ENCODE measurements at places on chromosomes 7 and 10.
A peak's percentile ranks its signal among the peaks of the same experiment; 100 is the strongest.

- no peak for DNase-seq
These were observed at the start of gene ADAM12 for GRCh38 chr10:126387931-126388911. TSS of gene ADAM12 (minus strand) at chr10:126388477. CDS start at chr10:126388145, 332 bp downstream.

DNA sequence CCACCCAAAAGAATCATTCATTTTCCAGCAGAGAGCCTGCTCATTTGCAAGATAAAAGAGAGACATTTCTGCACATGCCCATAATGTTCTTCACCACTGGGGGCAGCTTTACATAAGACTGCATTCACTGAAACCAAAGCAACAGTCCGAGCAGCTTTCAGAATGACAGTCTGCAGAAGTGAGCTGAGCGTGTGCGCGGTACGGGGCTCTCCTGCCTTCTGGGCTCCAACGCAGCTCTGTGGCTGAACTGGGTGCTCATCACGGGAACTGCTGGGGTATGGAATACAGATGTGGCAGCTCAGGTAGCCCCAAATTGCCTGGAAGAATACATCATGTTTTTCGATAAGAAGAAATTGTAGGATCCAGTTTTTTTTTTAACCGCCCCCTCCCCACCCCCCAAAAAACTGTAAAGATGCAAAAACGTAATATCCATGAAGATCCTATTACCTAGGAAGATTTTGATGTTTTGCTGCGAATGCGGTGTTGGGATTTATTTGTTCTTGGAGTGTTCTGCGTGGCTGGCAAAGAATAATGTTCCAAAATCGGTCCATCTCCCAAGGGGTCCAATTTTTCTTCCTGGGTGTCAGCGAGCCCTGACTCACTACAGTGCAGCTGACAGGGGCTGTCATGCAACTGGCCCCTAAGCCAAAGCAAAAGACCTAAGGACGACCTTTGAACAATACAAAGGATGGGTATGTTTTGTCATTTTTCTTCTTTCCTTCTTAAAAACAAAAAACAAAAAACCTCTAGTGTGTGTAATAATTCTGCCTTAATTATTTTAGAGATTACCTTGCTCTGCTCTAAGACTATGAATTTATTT is at the start of gene LRRTM3:
Gene LRRTM3, plus strand, starts transcription at position 141 of the 820 bp plus-strand sequence.
- no peak for DNase-seq

DNA sequence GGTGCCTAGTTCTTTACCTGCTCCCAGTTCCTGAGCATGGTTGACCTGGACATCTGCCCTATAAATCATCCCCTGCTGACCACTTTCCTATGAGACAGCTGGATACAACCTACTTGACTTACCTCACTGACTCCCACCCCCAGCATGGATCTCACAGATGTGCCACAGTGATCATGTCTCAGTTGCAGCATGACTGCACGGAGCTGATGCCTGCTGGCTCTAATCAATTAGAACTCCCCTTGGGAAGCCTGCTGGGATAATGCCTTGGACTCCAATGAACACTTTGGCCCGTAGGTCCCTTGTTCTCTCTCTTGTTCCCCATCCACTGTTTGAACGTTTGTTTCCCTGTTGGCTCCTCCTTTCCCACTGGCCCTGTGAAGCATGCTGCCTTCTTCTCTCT is 271.2 kb upstream of the IGFBP3 start:
- DNase-seq: no peak

- no peak for DNase-seq
These were observed 3.1 kb downstream of the HPS6 start for GRCh38 chr10:102068216-102068615.

GRCh38 chr10:29895456-29895855 is 163.9 kb downstream of the JCAD start:
- no peak for DNase-seq

- DNase-seq: no peak
These were observed 649.4 kb downstream of the SUGCT start for GRCh38 chr7:40784176-40784575.

GRCh38 chr10:19931894-19932590 is 115.8 kb downstream of the PLXDC2 start:
- no peak for DNase-seq

GRCh38 chr10:64067009-64067606 is 545.9 kb downstream of the REEP3 start:
- DNase-seq: no peak

DNA sequence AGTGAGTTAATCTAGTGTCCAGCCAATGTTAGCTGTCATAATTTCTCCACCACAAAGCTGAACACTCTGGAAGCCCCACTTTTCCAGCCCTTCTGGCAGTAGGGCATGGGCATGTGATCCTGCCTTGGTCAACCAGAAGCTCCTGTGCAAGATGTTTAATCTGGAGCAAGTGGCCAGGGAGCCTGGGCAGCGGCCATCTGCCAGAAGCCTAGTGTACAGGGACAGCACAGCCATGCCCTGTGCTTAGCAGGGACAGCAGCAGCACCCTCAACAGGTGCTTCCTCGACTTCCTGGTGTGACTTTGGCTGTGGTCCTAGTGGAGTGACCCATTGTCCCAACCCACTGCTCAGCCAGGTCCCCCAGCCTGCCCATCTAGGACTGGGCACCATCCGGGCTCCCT is 10.3 kb downstream of the RBP3 start:
- no peak for DNase-seq

GRCh38 chr7:149620961-149621360 is 123.4 kb upstream of the ZNF746 start:
- DNase-seq: no peak

DNA sequence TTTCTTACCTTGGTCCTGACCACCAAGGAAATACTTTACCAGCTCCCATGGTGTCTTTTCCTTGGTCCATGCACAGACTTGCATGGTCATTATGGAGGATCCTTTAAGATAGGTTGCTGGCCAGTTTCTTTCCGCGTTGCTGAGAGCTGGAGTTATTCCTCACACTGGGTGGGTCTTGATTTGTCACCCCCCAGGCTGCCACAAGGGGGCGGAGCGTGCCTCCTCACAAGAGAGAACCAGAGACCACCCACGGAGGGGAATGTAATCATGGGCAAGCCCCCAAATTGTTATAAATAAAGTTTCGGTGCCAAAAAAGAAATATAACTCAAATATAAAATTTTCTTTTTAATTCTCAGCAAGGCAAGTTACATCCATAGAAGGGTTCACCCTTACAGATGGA is 10.5 kb upstream of the TRIM24 start:
- DNase-seq: no peak

GRCh38 chr10:102721954-102722353 is 7.5 kb downstream of the SFXN2 start:
- no peak for DNase-seq

- DNase-seq: peak; percentile 90
These were observed 42.8 kb downstream of the FOXL3 start for GRCh38 chr7:332646-333392.

All from activated naive CD8-positive, alpha-beta T cell treated with anti-CD3 and anti-CD28 coated beads, Interleukin-2, amount 50 U/mL, for 16 hours (primary cell).